GM23248 (cell line): ENCODE measurements at places on chromosomes 5 and 9. TPM values are rescaled to one million over a fixed set of nuclear protein-coding genes. Genes with fewer than 3 reads are reported as not detected.

The SLC34A1 gene
- not detected in 2 replicates for total RNA-seq

The PHAX gene
- 85.7 and 86.5 TPM in 2 replicates for total RNA-seq

The PCDHA6 gene
- 0.13 and 0.22 TPM in 2 replicates for total RNA-seq

The DMRT3 gene
- total RNA-seq = not detected in 2 replicates

The PCDHB16 gene
- 4.2 and 5.1 TPM in 2 replicates for total RNA-seq

The CREB3 gene
- total RNA-seq = 101 and 111 TPM in 2 replicates

The LHX3 gene
- total RNA-seq = not detected in 2 replicates

The MYMK gene
- not detected in 2 replicates for total RNA-seq

The OLFML2A gene
- 0.11 and 0.38 TPM in 2 replicates for total RNA-seq

The NSD1 gene
- 29.7 and 31.9 TPM in 2 replicates for total RNA-seq

The TMEM215 gene
- total RNA-seq = not detected in 2 replicates
